NCI-H1092 (cell line): ENCODE measurements at places on chromosomes 13 and 19.

- peak; percentile 23 for DNase-seq
Measured at GRCh38 chr13:114025714-114026431, 52.0 kb upstream of the C13orf46 start.

DNA sequence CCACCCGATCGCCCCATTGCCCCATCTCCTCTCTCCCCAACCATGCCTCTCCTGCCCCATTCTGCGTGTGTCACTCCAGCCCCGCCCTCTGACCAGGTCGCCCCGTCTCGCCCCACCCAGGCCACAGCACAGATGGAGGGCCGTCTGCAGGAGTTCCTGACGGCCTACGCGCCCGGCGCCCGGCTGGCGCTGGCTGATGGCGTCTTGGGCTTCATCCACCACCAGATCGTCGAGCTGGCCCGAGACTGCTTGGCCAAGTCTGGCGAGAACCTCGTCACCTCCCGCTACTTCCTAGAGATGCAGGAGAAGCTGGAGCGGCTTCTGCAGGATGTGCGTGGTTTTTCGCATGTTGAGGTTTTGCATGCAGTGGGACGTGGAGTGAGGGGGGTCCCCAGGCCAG lies 26.2 kb downstream of the MAST3 start:
- DNase-seq = no peak

DNA sequence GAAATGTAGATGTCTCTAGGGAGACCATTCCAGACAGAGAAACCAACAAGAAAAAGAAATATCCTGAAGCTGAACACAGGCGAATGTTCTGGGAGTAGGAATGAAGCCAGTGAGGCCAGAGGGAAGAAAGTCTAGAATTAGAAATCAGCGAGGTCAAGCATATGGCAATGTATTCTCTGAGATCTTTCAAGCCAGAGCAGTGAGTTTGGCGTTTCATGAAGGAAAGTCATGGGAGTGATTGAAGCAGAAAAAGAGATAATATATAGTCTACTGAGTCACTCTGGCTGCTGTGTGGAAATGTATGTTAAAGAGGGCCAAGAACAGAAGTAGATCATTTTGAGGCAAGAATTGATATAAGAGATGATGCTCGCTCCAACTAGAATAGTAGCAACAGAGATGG lies 576.0 kb downstream of the PCDH17 start:
- DNase-seq = no peak

GRCh38 chr19:5047251-5047935 lies 78.5 kb downstream of the KDM4B start:
- DNase-seq = no peak

- DNase-seq = peak; percentile 54
Measured at GRCh38 chr19:41795031-41795461, 1.3 kb upstream of the CEACAM3 start.

GRCh38 chr13:52950436-52950956 lies 78.1 kb upstream of the OLFM4 start:
- DNase-seq = no peak

GRCh38 chr19:15198951-15199660 lies 1.7 kb downstream of the NOTCH3 start:
- no peak for DNase-seq

DNA sequence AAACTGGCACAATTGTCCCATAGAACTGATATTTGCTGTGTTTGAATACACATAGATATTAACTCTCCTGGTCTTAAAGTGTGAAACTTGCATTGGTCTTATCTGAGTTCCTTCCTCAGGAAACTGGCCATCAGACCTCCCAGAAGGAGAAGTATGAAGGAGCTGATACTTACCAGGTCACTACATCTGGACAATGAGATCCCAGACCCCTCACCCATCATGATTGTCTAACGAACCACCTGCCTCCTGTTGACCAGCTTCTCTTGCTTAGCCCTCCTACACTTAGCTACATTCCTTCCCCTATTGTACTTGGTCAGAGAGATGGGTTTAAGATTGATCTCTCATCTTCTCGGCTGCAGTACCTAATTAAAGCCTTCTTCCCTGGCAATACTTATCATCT lies 413.3 kb downstream of the KCTD12 start:
- no peak for DNase-seq

GRCh38 chr19:52099497-52100138 lies 4.1 kb upstream of the ZNF841 start:
- no peak for DNase-seq

GRCh38 chr13:31896427-31896826 lies 135.1 kb upstream of the FRY start:
- DNase-seq = no peak

DNA sequence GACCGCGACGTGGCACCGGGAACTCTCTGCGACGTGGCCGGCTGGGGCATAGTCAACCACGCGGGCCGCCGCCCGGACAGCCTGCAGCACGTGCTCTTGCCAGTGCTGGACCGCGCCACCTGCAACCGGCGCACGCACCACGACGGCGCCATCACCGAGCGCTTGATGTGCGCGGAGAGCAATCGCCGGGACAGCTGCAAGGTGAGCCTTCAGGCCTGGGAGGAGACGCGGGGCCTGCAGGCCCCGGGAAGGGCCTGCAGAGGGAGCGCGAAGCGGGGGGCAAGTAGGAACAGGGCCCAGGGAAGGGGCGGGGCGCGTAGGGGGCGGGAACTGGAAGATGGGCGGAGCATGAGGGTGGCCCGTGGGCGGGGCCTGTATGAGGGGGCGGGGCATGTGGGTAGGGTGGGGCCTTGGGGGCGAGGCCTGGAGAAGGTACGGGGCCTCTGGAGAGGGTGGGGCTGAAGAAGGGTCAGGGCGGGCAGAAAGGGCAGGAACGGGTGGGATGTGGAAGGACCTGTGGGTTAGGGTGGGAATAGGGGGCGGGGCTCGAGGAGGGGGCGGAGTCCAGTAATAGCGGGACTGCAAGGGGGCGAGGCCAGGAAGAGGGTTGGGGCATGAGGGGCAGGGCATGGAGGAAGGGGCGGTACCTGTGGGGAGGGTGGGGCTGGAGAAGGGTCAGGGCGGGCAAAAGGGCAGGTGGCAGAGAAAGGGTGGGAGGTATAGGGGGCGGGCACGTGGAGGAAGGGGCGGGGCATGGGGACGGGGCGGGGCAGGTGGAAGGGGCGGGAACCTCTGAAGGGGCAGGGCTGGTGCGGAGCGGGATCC lies 2.5 kb downstream of the CFD start:
- no peak for DNase-seq

DNA sequence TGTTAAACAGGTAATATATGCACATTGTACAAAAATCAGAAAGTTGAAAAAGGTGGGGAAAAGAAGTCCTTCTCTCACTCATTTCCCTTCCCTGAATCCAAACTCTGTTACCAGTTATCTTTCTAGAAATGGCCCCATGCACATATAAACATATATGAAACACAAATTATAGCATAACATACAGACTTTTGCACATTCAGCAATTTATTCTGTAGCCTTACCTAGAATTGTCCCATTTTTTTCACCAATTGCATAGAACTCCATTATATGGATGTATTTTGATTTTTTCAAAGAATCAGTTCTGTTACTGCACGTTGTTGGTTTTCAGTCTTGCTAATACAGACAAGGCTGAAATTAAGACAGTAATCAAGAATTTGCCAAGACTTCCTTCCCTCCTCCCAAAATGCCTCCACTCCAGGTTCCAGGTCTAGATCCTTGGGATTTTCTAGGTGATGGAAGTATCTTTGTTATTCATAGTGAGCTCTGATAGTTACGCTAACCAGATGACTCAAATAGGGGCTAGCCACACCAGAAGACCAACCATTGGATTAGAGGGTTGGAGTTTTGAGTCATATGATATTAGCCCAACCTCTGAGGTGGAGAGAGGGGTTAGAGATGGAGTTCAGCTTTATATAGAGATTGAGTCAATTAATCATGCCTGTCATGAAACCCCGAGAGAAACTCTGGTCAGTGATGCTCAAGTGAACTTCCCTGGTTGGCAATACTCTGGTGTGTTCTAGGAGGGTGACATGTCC lies 30.7 kb downstream of the GPR180 start:
- no peak for DNase-seq

- DNase-seq = no peak
Measured at GRCh38 chr13:114154476-114154875, 22.1 kb upstream of the RASA3 start.

DNA sequence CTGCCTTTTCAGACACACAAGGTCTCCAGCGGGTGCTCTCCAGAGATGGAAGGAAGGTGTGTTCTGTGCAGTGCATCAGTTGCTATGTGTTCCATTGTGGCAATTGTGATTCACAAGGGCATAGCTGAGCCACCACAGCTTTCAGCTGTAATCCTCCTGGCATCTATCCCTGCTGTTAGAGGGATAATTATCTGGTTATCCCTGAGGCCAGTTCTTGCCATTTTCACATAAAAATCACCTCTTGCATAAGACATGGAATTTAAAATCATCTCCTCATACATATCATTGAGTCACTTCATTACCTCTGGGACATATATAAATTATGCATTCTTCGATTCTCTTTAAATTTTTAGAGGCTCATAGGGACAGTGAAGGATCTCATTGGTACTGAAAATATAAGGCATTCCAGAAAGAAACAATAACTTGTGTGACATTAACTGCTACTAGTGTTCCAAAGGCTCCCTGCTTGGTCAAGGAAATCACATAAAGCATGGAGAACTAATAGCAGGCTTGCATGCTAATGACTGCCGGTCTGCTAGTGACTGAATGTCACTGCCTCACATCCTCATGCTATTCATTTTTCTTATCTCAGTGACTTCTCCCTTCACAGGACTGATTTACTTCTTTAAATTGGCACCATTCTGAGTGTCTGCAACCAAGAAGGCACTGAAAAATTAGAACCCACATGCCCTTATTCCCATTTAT lies 214.0 kb downstream of the ENOX1 start:
- DNase-seq = no peak

DNA sequence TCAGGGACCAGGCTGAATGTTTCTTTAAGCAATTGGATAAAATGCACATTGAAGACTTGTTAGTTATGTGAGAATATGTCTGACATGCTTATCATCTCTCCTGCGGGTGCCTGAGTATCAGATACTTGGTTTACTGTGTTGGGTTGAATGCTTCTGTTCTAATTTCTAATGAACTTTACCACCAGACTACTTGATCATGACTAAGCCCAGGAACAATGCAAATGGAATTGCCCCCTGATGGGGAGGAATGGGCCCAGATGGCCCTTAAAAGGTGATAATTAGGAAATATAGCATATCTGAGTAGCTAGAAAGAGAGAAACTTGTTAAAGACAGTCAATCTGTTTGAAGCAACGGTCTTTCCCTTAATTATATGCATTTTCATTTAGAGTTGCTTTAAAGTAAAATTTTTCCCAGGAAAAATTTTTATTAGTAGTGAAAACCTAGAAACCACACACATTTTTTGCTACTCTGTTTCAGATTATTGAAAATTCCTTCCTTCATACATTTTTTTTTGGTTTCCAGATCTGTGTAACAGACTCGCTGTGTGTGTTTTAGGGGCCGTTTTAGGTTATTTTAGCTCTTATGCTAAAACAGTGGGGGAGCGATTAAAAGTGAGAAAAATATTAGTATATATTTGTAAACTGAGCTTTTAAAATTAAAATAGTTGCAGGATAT lies 186.6 kb downstream of the TM9SF2 start:
- no peak for DNase-seq

DNA sequence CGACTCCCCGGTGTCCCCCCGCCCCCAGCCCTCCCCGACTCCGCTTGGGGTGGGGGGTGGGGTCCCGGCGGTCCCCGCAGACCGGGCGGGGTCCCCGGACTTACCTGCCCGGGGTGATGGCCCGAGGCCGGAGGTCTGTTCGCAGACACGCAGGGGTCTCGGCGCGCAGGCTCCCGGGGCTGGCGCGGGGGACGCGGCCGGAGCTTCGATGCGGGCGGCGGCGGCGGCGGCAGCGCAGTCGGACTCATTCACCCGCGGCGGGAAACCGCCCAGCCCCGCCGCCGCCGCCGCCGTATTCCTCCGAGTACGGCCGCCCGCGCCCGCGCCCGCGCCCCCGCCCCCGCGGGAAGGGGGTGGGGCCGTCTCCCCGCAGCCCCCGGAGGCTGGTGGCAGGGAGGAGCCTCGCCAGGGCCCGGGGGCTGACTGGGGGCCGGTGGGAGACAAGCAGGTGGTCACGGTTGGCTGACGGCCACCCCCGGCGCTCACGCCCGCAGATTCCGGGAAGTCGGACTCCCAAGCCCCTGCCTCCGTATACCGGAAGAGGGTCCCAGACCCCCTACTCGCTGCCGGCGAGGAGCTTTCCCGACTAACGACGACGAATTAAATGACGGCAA lies at the start of gene C2CD4C:
Gene C2CD4C, minus strand, starts transcription at position 246 of the 614 bp plus-strand sequence. CDS start 786 bp downstream, outside the sequence.
- DNase-seq = no peak

- DNase-seq = no peak
Measured at GRCh38 chr13:83211301-83211700, 671.0 kb downstream of the SLITRK1 start.

GRCh38 chr13:75025956-75026355 lies 456.0 kb downstream of the TBC1D4 start:
- DNase-seq = no peak

DNA sequence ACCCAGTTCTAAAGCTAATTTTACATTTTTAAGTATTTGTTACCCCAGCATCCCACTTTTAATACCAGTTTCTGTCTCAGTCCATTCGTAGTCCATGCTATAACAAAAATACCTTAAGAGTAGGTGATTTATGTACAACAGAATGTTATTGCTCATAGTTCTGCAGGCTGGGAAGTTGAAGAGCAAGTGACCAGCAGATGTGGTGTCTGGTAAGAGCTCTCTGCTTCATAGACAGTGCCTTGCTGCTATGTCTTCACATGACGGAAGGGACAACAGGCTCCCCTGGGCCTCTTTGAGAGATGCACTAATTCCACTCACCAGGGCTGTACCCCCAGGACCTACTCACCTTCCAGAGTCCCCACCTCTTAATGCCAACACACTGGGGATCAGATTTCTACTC lies 96.6 kb downstream of the COL4A2 start:
- no peak for DNase-seq

GRCh38 chr13:75312884-75313520 lies 169.0 kb downstream of the TBC1D4 start:
- no peak for DNase-seq

- peak; percentile 62 for DNase-seq
Measured at GRCh38 chr19:58279042-58279924, 528 bp downstream of the ZNF8 start.

DNA sequence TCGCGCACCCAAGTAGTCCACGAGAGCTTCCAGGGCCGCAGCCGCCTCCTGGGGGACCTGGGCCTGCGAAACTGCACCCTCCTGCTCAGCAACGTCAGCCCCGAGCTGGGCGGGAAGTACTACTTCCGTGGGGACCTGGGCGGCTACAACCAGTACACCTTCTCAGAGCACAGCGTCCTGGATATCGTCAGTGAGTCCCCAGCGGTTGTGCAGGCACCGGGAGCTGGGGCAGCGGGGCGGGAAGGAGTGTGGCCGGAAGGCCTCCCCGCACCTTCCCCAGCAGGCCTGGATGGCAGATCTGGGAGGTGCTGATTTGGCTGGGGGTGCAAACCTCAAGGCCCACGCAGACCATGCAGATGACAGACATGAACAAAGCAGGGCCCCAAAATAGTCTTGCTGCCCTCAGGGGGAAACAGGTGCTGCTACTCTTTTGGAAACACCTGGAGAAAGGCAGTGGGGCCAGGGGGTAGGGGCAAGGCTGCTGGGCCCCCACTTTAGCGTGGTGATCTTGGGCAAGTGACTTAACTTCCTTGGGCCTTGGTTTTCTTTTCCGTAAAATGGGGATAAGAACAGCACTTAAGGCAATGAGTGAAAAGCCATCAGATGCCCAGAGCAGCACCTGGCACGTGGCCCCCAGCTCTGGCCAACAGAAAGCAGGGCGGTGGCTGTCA lies 4.0 kb downstream of the MAG start:
- no peak for DNase-seq

GRCh38 chr19:54109651-54110050 lies 5.8 kb downstream of the TFPT start:
- DNase-seq = no peak

GRCh38 chr19:39951065-39951650 lies 16.7 kb upstream of the FCGBP start:
- DNase-seq = no peak
